ELR (cell line): ENCODE measurements at places on chromosomes 2 and 18.

GRCh38 chr2:75025633-75026380 lies 67.4 kb downstream of the POLE4 start:
- DNase-seq, result peak; percentile 61

DNA sequence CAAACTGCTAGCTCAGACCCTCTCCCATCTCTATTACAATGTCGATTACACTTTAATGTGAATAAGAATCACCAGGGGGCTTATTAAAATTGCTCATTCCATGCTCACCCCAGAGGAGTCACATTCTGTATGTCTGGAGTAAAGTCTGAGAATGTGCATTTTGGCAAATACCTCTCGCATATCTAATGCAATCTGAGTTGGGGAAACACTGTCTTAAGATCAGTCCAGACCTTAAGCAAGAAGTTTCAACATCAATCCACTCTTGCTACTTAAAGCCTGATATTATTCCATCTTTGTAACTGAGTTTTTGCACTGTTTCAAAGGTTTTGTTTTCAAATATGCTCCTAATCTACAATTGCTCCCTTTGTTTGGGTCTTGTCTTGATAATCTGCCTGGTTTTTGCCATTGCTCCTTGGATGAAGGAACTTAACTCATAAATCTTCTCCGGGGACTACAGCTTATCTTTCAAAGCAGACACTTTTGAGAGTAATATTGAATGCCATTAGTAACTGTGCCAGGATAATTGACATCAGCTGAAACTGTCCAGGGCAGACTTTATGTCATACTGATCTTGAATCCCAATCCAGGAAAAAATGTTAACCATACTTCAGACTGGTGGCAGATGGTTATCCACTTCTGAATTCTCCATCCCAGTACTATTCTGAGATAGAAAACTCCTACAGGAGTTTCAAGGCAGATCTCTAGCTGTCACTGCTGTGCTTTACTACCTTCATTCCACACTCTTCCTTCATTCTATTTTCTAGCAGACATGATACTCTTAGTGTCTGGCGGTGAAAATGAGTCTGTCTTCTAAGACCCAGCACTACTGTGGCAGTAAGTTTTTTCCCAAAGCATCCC lies 200.9 kb downstream of the ERBB4 start:
- no peak for DNase-seq

DNA sequence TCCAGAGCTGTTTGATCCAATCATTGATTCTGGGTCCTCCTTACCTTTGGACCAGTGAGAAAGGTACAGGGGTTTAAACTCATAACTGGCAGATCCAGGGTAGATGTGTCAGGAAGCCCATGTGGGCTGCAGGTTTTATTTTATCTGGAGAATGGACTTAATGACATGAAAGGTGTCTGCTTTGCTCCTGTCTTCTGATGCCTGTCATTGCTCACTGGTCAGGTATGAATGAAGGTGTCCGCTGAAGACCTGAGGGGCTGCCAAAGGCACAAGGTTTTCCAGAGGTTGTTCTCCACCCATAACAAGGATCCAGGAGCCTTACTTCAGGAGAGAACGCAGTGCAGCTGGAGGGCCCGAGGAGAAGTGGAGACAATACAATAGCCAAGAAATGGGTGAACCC lies 74.2 kb downstream of the CHRNA1 start:
- no peak for DNase-seq

- no peak for DNase-seq
Observed at GRCh38 chr2:238703053-238703415, 144.9 kb upstream of the TWIST2 start.

DNA sequence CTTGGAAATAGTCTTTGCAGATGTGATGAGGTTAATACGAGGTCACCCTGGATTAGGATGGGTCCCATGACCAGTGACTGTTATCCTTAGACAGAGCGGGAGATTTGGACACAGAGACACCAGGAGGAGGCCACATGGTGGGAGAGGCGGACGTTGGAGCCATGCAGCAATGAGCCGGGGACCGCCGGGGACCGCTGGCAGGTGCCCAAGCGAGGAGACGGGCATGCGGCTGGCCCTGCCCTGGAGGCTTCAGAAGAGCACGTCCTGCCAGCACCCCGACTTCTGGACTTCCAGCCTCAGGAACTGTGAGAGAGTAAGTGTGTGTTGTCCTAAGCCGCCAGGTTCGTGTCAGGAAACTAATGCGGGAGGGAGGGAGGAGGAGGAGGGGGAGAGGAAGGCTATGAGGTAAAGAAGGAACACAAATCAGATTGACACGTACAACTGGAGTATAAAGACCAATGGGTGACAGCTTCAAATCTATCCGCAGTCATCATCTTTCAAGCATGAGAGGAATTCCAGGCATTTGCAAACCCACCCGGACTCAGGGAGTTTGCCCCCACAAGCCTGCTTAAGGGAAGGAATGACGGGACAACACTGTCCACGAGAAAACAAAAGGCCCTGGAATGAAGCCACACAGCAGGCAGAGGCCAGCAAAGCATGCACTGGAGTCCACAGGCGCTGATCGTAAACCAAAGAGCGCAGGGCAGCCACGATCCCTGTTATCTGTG lies 11.6 kb upstream of the BOK start:
- DNase-seq, result peak; percentile 95

DNA sequence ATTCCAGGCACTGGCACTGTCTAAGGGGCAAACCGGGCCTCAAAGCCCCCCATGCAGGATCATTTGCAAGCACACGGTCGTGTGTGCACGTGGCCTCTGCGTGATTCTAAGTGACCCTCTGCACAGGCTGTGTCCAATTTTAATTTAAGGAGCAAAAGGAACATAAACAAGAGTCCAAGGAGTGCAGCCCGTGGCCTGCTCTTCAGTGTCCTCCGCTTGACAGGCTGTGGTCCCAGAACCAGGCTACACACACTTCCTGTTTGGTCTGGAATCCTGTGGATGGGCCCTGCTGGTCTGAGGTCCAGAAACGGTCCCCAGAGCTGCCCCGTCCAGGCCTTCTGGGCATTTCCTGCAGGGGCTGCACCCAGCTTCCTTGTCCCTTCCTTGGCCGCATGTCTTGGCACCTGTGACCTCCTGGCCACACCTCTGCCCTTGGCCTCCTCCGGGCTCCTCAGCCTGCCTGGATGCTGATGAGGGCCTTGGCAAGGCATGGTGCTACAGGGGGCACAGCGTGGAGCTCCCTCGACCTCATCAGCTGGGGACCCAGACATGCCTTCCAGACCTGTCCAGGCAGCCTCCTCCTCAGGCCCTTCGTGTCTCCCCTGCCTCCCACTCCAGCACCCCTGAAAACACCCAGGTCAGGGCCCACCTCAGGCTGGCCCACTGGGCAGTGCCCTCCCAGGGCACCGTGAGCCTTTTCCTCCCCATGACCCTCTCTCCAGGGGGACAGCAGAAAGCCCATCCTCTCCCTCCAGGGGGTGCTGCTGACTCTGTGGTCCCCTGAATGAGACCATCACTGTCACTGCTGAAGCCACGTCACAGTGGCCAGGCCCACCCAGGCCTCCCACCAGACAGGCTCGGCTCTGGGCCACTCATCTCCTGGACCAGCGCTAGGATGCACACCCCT lies 136.4 kb upstream of the GPC1 start:
- no peak for DNase-seq

GRCh38 chr2:222862106-222862908 lies 1.5 kb downstream of the ACSL3 start:
- DNase-seq, result peak; percentile 49

- DNase-seq, result peak; percentile 30
Observed at GRCh38 chr2:210167227-210167626, 4.0 kb downstream of the KANSL1L start.

DNA sequence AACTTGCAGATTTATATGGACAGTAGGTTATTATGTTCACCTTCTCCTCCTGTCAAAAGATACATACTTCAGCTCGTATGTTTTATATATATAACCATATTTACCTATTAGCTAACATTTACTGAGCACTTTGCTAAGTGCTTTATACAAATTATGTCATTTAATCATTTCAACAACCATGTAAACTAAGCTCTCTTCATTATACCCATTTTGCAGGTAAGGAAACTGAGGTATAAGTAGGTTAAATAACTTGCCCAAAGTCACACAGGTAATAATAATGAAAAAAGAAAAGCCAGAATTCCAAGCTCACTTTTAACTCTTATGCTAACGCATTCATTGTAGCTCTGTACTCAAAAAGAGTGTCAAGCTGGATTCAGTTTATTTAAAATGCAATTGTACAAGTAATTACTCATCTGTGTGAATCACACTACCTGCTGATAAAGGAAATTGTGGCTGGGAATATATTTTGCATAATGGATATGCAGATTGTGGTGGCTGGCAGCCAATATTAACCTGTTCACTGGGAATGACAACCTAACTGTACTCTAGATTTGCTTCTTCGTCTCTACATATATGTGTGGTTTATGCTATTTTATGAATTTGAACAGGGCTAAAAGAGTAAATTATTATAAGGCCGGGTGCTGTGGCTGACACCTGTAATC lies 20.6 kb downstream of the SLC16A14 start:
- DNase-seq, result no peak

DNA sequence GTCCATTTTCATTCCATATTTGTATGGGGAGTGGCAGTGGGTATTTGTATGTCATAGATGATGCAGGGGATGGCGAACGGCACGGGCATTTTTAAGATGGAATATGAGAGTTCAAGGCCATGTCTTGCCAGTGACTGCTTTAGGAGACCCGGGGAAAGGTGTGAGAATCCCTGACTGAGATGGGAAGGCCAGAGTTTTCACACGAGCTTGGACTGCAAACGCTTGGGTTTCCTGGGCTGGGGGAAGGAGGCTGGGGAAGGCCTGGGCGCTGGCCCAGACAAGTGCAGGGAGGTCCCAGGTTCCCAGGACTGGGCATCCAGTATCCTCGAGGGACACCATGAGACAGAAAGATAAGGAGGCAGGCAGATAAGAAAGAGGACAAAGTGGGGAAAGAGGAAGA lies 35.2 kb downstream of the CNGA3 start:
- DNase-seq, result no peak

GRCh38 chr2:211306929-211307328 lies 750.5 kb downstream of the CPS1 start:
- DNase-seq, result peak; percentile 9

DNA sequence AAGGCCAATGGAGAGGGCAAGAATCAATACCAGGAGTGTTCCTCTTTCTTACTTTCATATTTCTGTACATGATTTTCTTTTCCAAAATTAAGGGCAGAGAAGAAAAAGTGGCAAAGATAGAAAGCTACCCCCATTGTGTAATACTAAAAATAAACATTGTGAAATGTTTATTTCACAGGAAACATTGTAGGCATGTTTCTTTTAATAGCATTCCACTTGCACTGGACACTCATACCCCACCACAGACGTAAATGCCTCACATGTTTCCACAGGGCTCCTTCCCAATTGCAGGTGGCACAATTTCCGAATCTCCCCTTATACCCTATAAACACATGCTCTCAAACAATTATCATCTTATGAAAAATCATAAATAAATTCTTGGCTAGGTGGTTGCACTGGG lies 645.1 kb upstream of the SETBP1 start:
- DNase-seq, result no peak

DNA sequence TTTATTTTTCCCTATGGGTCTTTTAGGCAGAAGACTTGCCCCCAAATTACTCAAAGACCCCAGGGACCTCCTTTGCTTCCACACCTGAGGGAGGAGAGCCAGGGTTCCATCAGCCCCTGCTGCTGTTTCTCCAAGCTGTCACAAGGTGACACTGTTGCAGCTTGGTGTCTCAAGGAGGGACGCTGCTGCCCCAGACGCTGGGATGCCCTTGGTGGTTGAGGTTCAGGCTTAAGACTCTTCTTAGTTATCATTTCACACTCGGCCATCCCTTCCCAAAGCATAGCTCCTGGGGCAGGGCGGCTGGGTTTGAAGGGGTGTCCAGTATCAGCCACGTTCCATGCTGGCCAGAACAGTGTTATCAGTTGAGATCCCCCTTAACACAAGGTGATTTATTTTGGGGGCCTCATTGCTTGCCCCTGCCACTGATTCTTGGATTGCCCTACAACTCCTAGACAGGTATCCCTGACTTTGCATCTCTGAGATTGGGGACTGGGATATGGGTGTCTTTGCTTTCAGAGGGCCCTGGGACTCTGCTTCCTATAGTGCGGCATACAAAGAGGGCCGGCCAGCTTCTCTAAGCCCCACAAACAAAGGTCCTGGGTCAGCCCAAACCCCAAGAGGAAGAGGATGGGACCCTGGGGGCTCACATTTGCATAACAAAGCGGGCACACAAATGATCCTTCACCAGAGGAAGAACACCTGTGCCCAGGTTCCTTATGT lies 22.7 kb downstream of the GPR55 start:
- peak; percentile 78 for DNase-seq

DNA sequence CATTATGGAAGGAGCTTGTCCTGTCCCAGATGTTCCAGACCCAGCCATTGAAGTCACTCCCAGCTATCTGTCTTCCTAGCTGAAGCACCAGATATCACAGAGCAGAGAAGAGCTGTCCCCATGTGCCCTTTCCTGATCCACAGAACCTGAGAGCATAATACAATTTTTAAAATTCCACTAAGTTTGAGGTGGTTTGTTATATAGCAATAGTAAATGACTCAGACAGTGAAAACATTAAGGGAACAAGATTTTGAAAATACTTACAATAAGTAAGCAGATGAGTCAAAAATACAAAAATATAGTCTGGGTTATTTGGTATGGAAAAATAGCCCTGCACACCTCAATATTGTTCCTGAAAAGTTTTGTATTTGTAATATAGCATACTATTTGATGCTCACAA lies 85.8 kb upstream of the GLS start:
- DNase-seq, result no peak

DNA sequence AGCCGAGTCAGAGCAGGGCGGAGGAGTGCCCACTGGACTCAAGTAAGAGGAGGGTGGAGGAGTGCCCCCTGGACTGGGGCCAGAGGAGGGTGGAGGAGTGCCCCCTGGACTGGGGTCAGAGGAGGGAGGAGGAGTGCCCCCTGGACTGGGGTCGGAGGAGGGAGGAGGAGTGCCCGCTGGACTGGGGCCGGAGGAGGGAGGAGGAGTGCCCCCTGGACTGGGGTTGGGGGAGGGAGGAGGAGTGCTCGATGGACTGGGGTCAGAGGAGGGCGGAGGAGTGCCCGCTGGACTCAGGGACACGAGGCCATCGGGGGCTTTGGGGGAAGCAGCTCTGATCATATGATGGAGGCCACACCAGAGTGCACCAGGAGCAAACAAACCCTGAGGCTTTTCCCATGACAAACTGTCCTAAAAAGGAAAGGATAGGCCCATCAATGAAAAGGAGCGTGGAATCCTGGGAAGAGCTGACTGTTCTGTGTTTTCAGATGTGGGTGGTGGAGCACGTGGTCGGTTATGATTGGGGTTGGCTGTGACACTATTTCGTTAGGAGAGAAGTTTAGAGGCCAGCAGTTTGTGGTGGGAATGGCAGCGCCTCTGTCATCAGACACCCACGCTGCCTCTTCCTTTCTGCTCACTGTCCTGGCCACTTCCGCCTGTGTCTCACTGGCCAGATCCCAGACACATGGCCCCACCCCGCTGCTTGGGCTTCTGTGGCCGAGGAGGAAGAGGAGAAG lies 24.5 kb upstream of the HPCAL1 start:
- DNase-seq, result peak; percentile 84

DNA sequence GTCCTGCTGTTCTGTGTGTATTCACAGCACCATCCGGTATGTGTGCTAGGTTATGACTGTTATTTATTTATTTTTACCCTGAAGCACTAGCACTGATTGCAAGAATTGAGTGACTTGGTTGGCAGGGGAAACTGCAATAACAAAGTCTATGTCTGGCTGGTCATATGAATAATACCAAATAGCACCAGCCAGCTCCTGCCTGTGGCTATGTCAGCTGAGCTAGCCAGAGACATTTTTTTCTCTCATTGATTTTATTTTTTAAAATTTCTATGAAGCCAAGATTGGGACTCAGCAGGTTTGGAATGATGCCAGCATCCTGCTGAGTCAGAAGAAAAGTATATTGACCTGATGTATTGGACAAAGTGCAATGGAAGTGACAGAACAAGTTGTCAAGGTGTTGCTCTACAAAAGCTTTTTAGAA lies 188.5 kb upstream of the CDH2 start:
- peak; percentile 75 for DNase-seq
